ENCODE measurements at places on chromosomes 5 and 9.

- DNase-seq, result no peak
These were observed 91.5 kb downstream of the ANKRD33B start for GRCh38 chr5:10655161-10655971.

DNA sequence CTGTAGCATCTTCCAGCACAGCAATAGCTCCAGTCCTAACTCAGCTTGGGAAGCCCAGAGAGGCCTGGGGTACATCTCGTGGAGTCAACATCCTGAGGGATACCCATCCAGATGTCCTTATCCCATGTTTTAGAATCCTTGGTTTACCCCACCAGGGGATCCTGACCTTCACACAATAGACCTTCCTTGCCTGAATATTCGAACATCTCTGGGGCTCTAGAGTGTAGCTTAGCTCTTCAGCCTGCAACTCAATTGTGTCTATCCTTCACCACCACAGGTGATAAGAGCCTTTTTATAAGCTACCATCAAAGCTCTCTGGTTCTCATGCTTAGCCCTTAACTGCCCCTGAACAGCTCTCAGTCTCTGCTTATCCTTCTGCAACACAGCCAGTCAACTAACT, 7.5 kb upstream of the RALGPS1 start:
- no peak for DNase-seq

GRCh38 chr5:32392039-32392438, 52.5 kb downstream of the ZFR start:
- no peak for DNase-seq

- no peak for DNase-seq
These were observed 78.8 kb downstream of the GPR21 start for GRCh38 chr9:123112015-123112975.

DNA sequence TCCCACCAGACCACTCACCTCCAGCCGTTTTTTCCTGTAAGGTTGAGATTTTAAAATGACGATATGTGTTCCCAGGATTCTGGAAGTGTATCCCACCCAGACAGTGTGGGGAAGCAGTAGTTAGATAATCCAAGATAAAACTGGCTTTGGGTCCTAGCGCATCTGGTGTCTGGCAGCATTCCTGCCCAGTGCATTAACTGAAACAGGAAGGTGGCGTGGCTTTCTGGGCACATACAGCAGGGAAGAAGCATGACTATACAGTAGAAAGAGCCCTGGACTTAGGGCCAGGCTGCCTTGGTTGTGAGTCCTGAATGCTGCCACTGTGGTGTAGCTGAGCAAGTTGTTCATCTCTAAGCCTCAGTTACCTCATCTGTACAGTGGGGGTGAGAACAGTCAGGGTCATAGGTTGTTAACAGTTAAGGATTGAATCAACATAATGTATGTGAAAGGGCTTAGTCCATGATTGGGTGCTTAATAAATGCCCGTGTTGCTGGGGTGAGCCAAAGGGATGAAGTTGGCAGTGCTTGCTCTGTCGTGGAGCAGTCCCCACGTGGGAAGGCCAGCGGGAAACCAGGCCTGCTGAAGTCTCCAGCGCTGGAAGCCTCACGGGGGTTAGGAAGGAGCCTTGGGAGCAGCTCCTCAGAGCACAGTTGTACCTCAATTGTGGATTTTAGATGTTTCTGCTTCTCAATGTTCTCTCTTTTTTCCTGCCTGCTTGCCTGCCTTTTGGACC, 18.0 kb downstream of the CLTA start:
- no peak for DNase-seq

DNA sequence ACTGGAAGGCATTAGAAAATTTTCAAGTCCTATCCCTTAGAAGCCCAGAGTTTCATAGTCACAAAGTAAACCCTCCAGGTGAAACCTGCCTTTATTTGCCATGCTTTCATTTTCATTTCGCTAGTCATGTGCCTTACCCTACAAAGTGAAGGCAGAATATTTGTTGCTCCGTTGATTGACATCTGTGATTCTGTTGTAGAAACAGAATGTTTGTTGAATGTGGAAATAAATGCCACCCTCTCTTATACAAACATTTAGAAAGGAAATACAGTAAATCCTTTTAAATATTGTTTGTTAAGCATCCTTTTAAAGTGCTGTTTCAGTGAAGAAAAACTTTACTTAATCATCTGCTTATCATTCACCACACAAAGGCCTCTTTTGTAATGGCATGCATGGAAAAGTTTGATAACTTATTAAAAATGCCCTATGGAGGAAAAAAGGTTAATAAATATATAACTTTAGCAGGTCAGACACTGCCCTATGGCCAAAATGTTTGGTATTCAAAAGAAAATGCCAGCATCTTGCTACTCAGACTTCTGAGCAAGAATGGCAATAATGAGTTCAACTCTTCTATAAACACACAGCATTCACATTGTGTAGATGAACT, 34.3 kb upstream of the CAST start:
- no peak for DNase-seq

DNA sequence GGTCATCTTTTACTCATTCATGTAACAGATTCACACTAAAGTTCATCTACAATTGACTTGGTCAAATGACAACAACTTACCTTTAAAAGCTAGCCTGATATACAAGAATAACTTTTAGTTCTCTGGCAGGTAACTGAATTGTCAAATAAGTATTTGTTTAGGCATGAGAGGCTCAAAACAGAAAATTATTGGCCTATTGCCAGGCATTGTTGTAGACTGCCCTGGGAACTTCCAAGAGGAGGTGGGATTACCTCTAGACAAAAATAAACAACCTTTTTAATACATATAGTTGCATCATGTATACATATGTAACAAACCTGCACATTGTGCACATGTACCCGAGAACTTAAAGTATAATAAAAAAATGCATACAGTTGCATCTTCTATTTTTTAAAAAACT, 18.2 kb upstream of the SLCO4C1 start:
- DNase-seq, result no peak

DNA sequence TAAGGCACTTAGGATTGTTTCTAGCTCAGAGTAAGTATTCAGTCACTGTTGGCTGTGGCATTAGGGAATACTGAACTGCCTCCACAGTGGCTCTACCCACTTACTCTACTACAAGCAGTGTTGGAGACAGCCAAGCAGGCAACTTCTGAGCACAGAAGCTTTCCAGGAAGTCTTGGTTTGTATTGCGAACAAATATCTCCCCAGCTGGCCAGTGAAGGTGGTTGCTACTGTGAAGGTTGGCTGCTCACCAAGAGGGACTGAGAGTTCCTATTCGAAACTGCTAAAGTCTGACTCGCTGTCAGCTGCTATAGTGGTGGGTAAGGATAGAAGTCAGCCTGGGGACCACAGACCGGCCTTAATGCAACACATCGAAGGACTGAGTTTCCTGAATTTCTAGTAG, 319.1 kb downstream of the KIF4B start:
- no peak for DNase-seq

DNA sequence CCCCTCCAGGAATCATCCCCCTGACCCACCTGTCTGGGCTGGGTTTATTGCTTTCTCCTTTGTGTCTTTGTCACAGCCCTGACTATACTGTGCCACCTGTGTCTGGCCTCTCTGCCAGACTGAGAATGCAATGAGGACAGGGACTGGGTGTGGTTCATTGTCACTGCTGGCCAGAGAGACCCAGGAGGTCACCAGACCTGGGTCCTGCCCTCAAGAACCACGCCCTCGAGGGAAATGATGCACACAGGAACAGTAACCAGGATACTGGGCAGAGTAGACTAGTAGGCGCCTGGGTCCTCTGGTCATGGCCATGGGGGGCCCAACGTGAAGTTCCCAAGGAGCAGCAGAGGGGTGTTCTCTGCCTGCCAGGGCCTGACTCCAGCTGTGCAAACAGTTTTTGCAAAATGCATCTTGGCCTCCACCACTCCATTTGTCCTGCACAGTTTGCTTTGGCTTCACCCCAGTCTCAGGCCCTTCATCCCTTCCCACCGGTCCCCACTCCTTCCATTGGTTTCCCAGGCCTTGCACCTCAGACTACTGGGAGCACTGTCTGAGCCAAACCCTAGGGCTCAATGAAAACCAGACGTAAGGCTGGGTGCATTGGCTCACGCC, 17.8 kb downstream of the RGS3 start:
- DNase-seq, result no peak

DNA sequence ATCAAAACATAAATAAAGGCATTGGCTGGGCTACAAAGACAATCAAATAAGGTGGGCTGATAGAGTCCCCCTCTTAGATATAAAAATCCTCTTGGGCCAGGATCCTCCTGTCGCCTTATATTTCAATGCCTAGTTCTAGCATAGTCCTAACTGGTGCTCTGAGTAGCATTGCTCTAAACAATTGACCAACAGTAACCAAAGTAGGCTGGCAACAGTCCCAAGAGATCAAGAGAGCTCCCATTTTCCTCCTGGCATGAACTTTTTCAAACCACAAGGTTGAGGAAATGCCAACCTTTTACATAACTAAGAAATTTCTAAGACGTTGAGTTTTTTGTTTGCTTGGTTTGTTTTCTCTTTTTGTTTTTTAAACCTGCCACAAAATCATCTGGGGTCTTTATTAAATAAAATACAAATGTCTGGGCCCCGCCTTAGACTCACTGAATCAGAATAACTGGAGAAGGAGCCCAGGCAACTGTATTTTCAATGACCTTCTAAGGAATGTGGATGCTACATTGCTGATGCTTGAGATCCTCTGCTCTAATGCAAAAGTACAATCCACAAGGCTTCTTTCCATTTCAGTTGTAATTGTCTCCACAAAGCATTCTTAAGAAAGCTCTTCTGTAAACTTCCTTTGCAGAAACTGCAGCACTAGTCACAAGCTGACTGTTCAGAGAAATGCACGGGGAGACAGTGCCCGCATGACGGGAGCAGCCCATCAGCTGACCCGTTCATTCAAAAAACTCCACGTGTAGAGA, 2.9 kb downstream of the SLC45A2 start:
- DNase-seq, result no peak

- no peak for DNase-seq
These were observed 21.6 kb downstream of the MRPL22 start for GRCh38 chr5:154962494-154962893.

GRCh38 chr5:111227226-111227782, 3.1 kb downstream of the CAMK4 start:
- DNase-seq, result no peak

DNA sequence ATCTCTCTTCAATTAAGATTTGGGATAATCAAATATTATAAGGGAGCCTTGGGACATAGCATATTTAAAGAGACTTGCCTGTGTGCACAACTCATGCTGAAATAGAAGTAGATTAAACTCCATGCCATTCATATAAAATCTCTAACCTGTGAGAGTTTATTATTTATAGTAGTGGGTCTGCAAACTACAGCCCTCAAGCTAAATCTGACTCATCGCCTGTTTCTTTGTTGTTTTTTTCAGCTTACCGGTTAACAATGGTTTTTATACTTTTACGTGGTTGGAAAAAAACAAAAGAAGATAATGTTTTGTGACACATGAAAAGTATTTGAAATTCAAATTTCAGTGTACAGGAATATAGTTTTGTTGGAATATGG, 61.9 kb upstream of the GHR start:
- no peak for DNase-seq

DNA sequence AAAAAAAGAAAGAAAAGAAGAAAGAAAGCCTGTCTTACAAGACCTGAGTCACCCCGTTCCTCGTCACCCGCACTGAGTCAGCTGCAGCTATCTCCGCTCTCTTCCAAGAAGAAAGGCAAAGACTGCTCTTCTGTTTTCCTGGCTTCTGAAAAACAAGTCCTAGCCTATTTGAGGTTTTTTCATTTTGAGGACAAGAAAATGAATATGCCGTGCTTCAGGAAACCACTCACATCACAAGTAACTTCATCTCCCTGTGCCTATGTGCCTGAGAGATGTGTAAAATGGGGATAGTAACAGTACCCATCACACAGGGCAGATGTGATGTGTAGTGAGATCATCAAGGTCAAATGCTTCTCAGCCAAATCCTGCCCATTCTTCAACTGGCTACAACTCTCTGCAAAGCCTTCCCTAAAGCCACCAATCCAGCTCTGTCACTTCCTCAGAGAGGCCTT, 78.4 kb downstream of the GLDC start:
- no peak for DNase-seq

DNA sequence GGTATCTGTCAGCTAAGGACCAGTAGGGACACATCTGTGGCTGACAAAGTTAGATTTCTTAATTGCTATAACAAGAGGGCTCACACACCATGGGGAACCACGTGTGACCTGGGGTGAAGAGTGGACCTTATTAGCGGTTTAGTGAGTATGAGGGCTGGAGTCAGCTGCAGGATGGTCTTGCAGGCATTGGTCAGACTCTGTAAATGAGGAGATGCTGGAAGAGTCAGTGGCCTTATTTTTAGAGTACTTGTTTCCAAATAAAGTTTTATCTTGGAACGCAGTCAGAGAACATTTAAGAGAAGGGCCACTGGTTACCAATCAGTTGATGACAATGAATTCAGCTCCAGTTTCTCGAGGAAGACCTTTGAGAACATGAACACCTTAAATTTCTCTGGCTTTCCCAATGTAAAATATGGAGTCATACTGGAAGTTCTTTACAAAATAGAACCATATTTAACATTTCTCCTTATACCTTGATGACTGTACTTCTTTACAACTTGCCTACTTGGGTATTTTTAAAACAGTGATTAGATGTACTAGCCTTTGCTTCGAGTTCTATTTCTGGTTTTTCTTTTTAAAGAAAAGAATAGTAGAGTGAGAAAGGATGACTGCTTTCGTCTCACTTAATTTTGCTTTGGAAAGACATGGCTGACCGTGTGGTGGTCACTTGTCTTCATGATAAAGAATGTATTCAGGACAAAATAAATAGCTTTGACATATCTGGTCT, 185.9 kb upstream of the S1PR3 start:
- DNase-seq, result no peak

DNA sequence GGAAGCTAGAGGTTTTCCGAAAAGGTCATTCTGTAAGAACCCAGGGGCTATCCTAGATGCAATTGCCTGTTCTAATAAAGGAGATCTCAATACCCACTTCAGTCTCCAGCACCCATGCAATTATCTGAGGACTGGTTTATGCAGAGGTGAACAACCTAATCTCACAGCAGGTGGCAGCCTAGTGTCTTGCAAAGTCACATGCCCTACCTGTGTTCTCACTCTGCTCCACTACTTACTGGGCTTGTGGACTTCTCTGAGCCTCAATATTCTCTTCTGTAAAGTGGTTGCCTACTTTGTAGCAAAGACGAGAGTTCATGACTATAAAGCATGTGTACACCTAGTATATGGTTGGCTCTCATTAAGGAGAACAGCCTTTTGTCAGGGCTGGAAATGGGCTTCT, 21.0 kb upstream of the ALDH1B1 start:
- DNase-seq, result no peak

DNA sequence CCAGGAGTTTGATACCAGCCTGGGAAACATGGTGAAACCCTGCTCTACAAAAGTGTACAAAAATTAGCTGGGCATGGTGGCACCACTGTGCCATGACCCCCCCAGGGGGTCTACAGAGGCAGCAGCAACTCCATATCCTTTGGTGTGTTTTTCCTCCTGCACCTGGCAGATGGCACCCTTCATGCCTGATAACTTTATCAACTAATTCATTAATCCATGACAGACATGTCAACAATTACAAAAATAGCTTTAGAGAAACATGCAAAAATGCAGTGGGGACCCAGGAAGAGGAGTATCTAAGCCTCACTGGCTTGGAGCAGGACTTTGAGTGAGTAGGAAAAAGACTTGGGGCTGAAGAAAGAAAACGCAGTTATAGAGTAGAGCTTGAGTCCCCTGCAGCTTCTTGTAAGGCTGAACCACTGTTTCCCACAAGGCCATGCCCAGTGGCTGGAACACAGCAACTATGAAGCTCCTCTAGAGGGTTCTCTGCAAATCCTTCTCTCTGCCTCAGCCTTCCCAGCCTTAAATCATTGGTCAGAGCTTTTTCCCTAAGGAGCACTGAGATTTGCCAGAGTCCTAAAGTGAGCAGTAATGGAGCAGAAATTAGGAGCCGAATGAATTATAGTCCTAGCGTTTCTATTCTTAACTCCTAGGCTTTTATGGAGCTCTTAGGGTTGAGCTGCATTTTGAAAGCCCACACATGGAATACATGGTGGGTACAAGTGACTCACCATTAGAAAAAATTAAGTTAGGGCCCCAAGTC, 25.5 kb upstream of the B4GALT1 start:
- DNase-seq, result no peak

All from bone marrow (tissue), 2 donors.